ENCODE measurements at places on chromosomes 11 and 22.

DNA sequence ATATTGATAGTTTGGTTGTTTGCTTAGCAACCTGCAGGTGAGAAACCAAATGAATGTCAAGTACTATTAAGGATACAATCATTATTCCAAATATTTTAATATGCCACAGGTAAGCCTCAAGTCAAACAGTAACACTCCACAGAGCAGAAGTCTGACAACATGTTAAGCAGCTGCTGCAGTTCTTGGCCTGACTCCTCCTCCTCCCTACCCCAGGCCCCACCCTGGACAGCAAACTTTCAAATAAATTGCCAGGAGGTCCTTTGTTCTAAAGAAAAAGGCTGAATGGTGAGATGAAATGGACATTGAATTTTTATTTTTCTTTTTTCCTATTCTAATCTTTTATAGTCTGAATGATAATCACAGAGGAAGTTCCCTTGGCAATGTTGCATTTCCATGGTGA is 260.0 kb upstream of the POU2AF2 start:
- DNase-seq: no peak
- H3K27ac ChIP-seq: no peak overlapping the region
- no peaks in the 10 kb centered on the region for H3K36me3 ChIP-seq
- no peaks in the 10 kb centered on the region for H3K4me1 ChIP-seq
- no peaks in the 10 kb centered on the region for H3K27me3 ChIP-seq

- no peak overlapping the region for H3K27ac ChIP-seq
- no peaks in the 10 kb centered on the region for H3K36me3 ChIP-seq
- peaks cover 4% of the 10 kb centered on the region for H3K4me1 ChIP-seq
Measured at GRCh38 chr11:122173074-122173450, 57.0 kb upstream of the BLID start.

DNA sequence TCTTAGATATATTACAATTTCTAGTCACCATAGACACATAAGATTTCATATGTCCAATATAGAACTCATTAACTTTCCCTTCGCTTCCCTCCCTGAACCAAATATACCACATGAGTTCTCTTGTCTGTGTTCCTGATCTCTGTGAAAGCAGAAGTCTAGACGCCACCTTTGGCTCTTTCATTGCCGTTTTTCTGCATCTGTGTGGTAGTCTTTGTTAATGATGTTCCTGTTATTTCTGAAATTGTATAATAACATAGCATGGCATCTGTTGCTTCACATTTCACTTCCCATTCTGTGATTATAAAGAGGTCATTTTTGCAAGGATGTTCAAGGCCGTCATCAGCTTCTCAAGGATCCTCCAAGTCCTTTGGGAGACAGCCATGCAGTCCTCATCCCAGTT is 58.5 kb downstream of the NCAM1 start:
- no peaks in the 10 kb centered on the region for H3K4me1 ChIP-seq
- H3K4me3 ChIP-seq: no peak overlapping the region
- peaks cover 7% of the 10 kb centered on the region for H3K27me3 ChIP-seq
- DNase-seq: no peak

- H3K4me3 ChIP-seq: no peak overlapping the region
- peaks cover 25% of the 10 kb centered on the region for H3K4me1 ChIP-seq
- H3K27ac ChIP-seq: peak overlapping the region; percentile 40
- no peaks in the 10 kb centered on the region for H3K36me3 ChIP-seq
- H3K27me3 ChIP-seq: no peaks in the 10 kb centered on the region
- DNase-seq: peak; percentile 58
Measured at GRCh38 chr22:17258015-17258787, 39.0 kb upstream of the ADA2 start.

DNA sequence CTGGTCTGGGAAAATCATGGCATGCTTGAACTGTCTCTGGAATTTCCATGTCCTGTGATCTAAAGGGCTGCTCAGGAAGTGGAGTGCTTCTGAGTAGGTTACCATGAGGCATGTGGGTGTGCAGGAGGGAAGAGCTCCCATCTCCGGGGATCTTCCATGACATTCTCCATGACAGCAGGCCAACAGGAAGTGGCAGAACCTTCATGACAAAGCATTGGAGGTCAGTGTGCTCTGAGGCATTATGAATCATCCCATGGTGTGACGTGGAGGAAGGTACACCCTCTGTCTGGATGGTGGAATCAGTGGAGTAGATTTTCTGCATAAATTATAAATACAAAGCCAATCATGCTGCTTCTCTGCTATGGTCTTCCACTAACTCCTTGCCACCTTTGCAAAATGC is 139.6 kb upstream of the E2F8 start:
- no peak overlapping the region for H3K4me3 ChIP-seq
- peaks cover 24% of the 10 kb centered on the region for H3K27me3 ChIP-seq
- H3K27ac ChIP-seq: no peak overlapping the region
- no peaks in the 10 kb centered on the region for H3K4me1 ChIP-seq
- no peak for DNase-seq

DNA sequence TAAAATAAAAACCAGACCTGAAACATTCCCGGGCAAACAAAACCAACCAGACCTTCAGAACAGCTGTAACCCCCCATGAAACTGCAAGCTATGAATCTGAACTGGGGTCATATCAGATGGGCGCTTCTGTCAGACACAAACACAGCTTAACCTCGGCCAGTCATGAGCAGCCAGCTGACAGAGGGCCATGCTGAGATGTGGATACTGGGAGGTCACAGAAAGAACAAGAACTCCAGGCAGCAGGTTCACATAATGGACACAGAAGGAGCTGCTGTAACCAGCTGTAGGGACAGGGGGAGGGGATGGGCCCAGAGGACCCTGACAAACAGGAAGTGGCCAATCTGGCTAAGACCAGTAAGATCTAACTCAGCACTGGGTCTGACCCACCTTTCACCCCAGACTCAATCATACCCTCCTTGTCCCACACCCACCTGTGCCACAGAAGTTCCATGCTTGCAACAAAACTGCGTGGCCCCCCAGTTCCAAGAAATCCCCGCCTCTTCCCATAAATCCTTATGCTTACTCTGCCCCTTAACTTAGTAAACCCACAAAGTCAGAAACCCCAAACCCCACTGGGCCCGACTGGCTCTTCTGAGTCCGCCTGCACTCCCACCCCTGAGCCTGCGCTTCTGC is 4.0 kb downstream of the APOL4 start:
- H3K27ac ChIP-seq: peak overlapping the region; percentile 68
- peaks cover 4% of the 10 kb centered on the region for H3K27me3 ChIP-seq
- H3K36me3 ChIP-seq: no peaks in the 10 kb centered on the region
- no peak for DNase-seq

DNA sequence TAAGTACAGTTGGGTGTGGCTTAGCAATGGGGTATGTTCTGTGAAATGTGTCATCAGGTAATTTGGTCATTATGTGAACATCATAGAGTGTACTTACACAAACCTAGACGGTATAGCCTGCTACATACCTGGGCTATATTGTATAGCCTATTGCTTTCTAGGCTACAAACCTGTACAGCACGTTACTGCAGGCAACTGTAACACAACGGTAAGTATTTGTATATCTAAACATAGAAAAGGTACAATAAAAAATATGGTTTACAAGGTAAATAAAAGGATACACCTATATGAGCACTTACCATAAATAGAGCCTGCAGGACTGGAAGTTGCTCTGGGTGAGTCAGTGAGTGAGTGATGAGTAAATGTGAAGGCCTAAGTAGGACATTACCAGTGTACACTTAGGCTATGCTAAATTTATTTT is 73.1 kb upstream of the GDPD4 start:
- H3K4me3 ChIP-seq: no peak overlapping the region
- no peak for DNase-seq
- H3K4me1 ChIP-seq: peaks cover 8% of the 10 kb centered on the region
- no peaks in the 10 kb centered on the region for H3K27me3 ChIP-seq

GRCh38 chr11:13384908-13385640 is 77.9 kb downstream of the BTBD10 start:
- no peak for DNase-seq
- H3K36me3 ChIP-seq: peaks cover 89% of the 10 kb centered on the region
- no peaks in the 10 kb centered on the region for H3K27me3 ChIP-seq
- peaks cover 4% of the 10 kb centered on the region for H3K4me1 ChIP-seq

- no peaks in the 10 kb centered on the region for H3K36me3 ChIP-seq
- H3K4me3 ChIP-seq: no peak overlapping the region
- no peak for DNase-seq
- H3K27ac ChIP-seq: no peak overlapping the region
Measured at GRCh38 chr11:66725114-66725513, 3.9 kb downstream of the SPTBN2 start.

- DNase-seq: no peak
- H3K4me3 ChIP-seq: no peak overlapping the region
- H3K27ac ChIP-seq: no peak overlapping the region
- H3K36me3 ChIP-seq: no peaks in the 10 kb centered on the region
- peaks cover 3% of the 10 kb centered on the region for H3K27me3 ChIP-seq
Measured at GRCh38 chr22:44289414-44290171, 23.2 kb downstream of the SHISAL1 start.

DNA sequence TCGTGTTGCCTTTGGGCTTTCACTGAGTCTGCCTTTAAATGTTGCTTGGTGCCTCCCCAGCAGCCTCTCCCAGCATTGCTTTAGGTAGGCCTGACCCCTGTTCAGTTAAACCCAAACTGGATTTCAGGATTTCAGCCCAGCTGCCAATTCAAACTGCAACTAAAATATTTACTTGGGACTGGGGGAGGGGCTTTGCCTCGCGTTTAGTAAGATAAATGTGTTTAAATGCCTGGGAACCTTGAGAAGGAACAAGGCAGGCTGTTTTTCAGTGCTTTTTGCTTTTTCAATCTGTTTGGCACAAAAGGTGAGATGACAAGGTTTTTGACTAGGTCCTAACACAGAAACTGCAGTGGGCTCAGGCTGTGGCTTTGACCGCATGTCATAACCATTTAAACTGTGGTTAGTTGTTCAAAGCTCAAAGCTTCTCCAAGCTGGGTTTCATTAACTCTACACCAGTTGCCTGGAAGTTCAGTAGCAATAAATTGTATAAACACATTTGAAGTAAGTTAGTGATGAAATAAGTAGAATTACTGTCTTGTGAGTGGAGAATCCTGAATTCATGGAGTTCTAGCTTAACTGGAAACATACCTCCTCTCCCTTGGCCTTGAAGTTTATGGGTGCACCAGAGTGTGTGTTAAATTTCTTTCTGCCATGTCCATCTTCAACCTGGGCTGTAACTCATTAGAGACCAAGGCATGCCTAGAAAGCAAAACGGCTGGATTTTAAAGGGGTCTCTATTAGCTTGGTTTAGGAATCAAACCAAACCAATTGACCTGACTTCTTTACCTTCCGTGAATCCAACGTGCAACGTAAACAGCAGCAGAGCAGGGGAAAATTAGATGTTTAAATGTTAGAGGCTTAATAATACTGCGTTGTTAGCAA is 3.6 kb downstream of the PKNOX2 start:
- no peak for DNase-seq
- no peak overlapping the region for H3K4me3 ChIP-seq
- H3K4me1 ChIP-seq: peaks cover 20% of the 10 kb centered on the region
- no peak overlapping the region for H3K27ac ChIP-seq
- peaks cover 90% of the 10 kb centered on the region for H3K27me3 ChIP-seq

DNA sequence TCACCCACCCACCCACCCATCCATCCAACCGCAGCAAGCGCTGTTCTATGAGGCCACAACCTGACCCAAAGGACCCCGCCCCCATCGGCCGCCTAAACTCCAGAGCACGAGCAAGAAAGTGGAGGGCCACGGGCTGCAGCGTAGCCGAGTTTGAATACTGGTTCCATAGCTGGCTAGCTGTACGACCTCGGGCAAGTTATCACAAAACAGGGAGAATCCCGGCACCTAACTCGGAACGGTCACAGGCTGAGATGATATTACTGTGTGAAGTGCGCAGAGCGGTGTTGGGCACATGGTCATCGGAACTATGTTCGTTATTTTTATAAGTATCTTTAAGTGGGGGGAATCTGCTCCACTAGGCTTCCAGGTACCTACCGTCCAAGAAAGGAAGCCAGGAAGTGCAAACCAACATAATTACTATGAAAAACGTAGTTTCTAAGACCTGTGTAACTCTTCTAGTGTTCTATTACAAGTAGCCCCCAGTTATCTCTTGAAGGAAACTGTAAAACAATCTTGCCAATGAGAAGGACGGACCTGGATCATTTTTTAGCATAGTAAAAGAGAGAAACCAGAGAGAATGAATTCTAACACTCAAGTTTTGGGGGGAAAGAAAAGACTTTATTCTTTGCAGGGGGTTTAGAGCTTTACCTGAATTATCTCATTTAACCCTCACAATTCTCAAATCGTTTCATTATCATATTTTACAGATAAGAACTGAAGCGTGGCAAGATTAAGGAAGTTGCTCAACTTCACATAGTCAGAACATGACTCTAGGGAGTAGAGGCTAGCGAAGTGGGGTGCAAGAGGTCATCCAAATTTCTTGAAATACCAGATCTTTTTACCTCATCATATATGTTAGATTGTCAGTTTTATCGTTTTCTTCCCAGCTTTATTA is 663 bp upstream of the BUD13 start:
- peaks cover 84% of the 10 kb centered on the region for H3K36me3 ChIP-seq
- H3K4me3 ChIP-seq: peak overlapping the region; percentile 98
- H3K4me1 ChIP-seq: peaks cover 72% of the 10 kb centered on the region
- peak overlapping the region; percentile 98 for H3K27ac ChIP-seq
- H3K27me3 ChIP-seq: no peaks in the 10 kb centered on the region

- peak; percentile 65 for DNase-seq
- H3K4me3 ChIP-seq: peak overlapping the region; percentile 100
- peaks cover 84% of the 10 kb centered on the region for H3K4me1 ChIP-seq
Measured at GRCh38 chr11:65429724-65430405, 7.3 kb downstream of the NEAT1 start.

- H3K27me3 ChIP-seq: no peaks in the 10 kb centered on the region
- H3K4me3 ChIP-seq: no peak overlapping the region
- no peaks in the 10 kb centered on the region for H3K4me1 ChIP-seq
- DNase-seq: no peak
Measured at GRCh38 chr11:101323997-101324396, 194.4 kb upstream of the PGR start.

DNA sequence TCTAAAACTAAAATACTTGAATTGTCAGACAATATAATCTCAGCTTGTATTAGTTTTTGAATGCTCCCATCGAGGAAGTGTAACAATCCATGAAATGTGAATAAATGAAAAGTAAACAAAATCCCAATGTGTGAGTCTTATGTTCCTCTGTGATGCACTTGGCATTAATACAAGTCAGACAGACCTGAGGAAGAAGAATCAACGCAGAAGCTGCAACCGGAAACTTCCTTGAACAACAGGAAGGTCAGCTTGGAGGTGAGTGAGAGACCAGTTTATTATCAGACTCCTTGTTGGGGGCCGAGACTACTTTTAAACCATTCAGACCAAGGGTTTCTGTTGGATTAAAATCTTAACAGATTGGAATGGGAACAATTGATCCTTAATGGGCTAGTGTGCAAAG is 24.2 kb downstream of the NUP50 start:
- H3K4me3 ChIP-seq: no peak overlapping the region
- H3K36me3 ChIP-seq: peaks cover 64% of the 10 kb centered on the region
- H3K4me1 ChIP-seq: peaks cover 21% of the 10 kb centered on the region
- H3K27ac ChIP-seq: peak overlapping the region; percentile 5
- no peaks in the 10 kb centered on the region for H3K27me3 ChIP-seq
- no peak for DNase-seq
